Activated CD4-positive, alpha-beta T cell treated with anti-CD3 and anti-CD28 coated beads, Interleukin-2, amount 10 ng/mL, durations not matched to agents 7 days and 5 days (primary cell): ENCODE measurements at places on chromosomes 11 and 22.
A peak's percentile ranks its signal among the peaks of the same experiment; 100 is the strongest.

DNA sequence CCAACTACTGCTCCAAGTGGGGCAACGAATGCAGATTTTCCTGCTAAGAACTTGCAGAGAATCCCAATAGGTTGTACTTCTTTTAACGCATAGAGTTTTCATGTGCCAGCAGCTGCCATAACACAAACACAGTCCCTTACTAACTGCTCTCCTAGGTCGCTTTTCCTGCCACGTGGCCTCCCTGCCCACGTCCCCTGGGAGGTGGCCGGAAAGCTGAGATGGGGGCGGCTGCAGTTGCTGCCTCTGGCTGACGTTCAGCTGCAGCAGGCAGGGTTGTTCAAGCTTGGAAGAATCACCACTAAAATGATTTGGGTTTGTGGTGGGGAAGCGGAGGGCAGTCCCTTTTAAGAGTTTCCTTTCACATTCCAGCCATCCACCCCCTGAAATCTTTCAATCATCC lies 39.3 kb downstream of the ZNF202 start:
- DNase-seq: no peak

GRCh38 chr11:6566704-6567370 lies 36.6 kb downstream of the RRP8 start:
- no peak for DNase-seq

- no peak for DNase-seq
Observed at GRCh38 chr11:31720671-31721365, 90.3 kb downstream of the PAX6 start.

GRCh38 chr11:66183494-66184048 lies 84.9 kb upstream of the RAB1B start:
- DNase-seq: peak; percentile 21

GRCh38 chr11:1340111-1340510 lies 30.7 kb upstream of the TOLLIP start:
- no peak for DNase-seq
